ENCODE measurements at places on chromosomes 7 and 10. TPM values are rescaled to one million over a fixed set of nuclear protein-coding genes. Genes with fewer than 3 reads are reported as not detected.

Gene STEAP4
- not detected for polyA plus RNA-seq

Gene ATP5F1C
- 298 TPM for polyA plus RNA-seq

DNA sequence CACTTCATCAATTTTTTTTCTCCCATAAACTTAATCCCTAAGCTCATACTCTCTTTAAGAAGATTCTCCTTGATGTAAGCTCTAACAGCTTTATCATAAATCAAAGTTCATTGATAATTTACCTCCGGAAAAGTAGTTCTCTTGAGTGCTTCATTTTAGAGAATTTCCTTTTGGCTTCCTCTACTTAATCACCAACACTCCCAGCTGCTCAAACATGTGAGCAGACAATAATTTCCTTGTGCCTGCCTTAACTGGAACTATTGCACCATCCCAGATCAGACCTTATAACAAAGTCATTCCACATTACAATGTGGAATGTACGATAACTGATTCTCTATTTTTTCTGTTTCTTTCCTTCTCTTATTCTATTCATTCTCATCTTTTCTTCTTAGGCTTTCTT lies 5.9 kb downstream of the FEZF1 start:
- no peak for DNase-seq

Gene CXCL12
- polyA plus RNA-seq, result not detected

DNA sequence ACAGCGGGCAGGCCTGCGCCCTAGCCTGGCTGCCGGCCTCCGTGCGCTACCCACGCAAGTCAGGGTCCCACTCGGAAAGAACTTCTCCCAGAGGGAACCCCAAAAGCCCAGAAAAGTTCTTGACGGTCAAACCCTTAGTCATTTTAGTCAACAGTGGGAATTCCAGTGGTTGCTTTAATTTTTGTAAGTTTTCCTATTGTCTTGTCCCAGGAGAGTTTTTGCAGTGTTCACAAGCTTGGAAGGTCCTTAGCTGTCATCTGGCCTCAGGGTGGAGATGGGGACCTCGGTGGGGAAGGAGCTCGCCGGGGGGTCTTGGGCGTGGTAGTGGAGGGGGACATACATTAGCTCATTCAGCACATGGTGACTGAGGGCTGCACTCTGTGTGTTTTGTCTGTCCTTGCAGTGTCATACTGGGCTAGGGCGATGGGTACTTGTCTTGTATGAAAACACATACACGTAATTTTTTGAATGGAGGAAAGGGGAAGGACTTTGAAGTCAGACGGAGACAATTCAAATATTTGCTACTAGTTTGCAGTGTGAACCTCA lies 736 bp downstream of the MINDY4 start:
- no peak for DNase-seq

DNA sequence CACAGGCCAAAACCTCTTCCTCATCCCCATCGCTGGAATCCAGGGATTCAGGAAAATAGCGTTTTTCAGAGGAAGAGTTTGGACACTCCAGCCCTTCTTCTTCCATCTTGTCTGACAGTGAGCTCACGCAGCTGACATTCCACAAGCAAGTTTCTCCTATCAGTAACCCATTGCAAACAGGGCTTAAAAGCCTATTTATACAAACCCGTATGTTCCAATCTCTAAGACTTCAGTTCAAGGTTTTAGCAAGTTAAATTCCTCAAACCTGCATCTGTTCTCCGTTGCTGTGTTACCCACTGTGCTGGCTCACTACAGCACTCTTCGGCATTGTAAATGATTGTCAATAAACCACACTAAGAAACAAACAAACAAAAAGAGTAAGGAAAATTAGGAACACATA lies 373 bp downstream of the DHX32 start:
- DNase-seq, result no peak

- no peak for DNase-seq
These were observed 527.6 kb upstream of the ANKRD30A start for GRCh38 chr10:36597756-36598320.

Gene RPEL1
- polyA plus RNA-seq, result not detected

GRCh38 chr7:112159351-112159750 lies 46.8 kb downstream of the DOCK4 start:
- no peak for DNase-seq

DNA sequence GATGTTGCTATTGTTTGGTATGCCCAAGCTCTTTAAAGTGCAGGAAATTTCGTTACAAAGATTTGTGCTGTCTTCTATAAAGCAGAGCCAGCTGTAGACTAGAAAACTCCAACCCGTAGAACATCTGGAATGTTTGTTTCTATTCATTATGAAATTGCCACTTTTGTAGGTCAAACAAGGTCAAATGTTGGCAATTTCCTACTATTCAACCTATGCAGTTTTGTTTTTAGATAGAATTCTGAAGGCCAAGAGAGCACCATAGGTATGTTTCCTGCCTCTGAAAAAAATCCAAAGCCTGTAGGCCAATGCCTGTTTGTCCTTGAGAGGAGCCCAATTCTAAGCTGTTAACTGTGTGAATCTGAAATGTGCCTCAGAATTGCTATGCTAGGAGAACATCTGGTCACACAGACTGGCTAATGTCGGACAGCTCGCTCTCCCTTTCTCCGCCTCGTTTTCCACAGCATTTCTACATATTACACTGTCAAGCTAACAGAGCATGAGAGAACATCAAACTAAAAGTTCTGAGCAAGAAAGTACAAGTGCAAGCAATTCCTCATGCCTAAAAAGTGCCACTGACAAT lies 267.2 kb upstream of the LRGUK start:
- DNase-seq, result no peak

DNA sequence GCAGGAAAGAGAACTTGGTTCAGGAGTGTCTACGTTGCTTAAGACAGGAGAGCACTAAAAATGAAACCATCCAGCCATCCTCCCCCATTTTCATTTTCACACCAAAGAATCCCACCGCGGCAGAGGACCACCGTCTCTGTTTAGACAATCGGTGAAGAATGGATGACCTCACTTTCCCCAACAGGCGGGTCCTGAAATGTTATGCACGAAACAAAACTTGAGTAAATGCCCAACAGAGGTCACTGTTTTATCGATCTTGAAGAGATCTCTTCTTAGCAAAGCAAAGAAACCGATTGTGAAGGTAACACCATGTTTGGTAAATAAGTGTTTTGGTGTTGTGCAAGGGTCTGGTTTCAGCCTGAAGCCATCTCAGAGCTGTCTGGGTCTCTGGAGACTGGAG lies 1.4 kb upstream of the IL6 start:
- no peak for DNase-seq

- DNase-seq, result peak; percentile 85
These were observed 11.0 kb upstream of the LFNG start for GRCh38 chr7:2508327-2509215.

Gene SNX8
- polyA plus RNA-seq, result 6.6 TPM

- peak; percentile 54 for DNase-seq
These were observed 55.7 kb downstream of the ST7 start for GRCh38 chr7:117008886-117009531.

Gene TSPAN13
- 0.42 TPM for polyA plus RNA-seq
